Stimulated activated CD4-positive, alpha-beta T cell treated with anti-CD3 and anti-CD28 coated beads, Interleukin-1b, Interleukin-23, amount 100 ng/mL, for 24 hours (primary cell): ENCODE measurements at places on chromosomes 16 and 17.

GRCh38 chr17:36816214-36816906 lies 120.9 kb upstream of the LHX1 start:
- DNase-seq: no peak

- DNase-seq: no peak
These were observed 3.0 kb downstream of the CACNG1 start for GRCh38 chr17:67047382-67047781.

DNA sequence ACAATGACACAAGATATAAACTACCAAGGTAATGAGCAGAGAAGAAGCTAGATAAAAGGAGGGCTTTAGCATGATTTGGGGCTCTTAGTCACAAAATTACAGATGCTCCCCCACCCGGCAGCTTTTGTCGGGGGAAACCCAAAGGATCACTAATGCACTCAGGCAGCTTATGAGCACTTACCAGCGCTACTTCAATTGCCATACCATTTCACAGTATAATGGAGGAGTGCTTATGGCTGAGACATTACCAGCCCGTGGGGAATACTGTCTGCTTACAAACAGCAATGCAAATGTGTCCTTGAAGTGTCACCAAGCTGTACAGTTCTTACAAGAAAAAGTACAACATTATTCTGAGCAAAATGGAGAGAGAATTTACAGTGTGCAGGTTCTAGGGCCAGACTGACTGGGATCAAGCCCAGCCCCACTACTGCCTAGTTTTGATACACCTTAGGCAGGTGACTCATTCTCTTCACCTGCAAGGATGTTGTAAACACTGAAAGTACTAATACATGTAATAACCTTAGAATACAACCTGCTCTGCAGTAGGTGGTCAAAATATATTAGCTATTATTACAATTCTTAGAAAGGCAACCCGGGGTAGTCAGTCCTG lies 16.3 kb downstream of the ANKFY1 start:
- no peak for DNase-seq

DNA sequence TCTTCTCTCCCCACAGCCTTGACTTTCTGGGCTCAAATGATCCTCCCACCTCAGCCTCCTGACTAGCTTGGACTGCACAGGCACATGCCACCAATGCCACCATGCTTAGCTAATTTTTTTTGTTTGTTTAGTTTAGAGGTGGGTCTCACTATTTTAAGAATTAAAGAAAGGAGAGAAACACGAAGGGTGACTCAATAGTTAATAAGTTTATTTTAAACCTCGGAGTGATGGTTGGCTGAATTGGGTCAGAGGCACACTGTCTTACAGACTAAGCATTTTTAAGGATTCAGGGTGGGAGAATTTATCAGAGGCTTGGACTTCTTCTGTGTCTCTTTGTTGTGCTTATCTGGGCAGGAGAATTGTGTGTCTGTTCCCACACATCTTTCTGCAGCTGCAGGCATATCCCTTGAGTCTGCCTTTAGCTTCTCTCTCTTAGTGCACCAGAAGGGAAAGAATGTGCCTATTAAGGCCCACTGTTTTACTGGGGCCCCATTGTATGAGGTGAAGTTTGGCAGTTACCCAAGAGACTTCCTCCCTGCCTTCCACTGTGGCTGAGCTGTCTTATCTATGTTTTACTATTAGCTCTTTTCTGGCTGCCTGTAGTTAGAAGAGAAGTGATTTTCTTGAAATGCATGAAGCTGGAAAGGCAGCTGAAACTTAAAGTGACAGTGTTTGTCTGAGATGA lies 2172.0 kb downstream of the TP53TG3F start:
- DNase-seq: no peak

GRCh38 chr17:31931756-31932155 lies 5.1 kb upstream of the SUZ12 start:
- no peak for DNase-seq

GRCh38 chr16:6560306-6561100 lies 772.1 kb upstream of the RBFOX1 start:
- no peak for DNase-seq

- DNase-seq: no peak
These were observed 32.0 kb upstream of the DNAH17 start for GRCh38 chr17:78609191-78609641.

DNA sequence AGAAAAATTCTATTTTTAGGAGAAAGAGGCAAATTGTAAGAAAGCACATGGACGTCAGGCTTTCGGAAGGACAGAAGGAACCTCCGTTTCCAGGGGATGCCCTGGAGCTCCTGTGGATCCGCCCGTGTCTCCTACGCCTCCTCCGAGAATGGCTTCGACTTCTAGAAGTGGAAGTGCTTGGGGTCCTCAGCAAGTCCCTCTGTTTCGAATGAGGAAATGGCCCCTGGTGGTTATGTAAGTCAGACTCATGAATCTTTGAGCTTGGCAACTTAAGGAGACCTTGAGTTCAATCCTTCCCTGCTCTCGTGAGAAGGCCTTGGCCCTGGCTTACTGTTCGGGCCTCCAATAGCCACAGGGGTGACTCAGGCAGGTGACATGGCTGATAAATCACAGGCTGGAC lies 38.9 kb downstream of the COX4I1 start:
- DNase-seq: no peak

GRCh38 chr17:42519546-42520491 lies 16.2 kb upstream of the NAGLU start:
- no peak for DNase-seq

- no peak for DNase-seq
These were observed 40.8 kb downstream of the CCDC57 start for GRCh38 chr17:82171750-82172375.

- no peak for DNase-seq
These were observed 103.7 kb downstream of the GOSR1 start for GRCh38 chr17:30580916-30581315.
